ENCODE measurements at places on chromosomes 7 and 10.

DNA sequence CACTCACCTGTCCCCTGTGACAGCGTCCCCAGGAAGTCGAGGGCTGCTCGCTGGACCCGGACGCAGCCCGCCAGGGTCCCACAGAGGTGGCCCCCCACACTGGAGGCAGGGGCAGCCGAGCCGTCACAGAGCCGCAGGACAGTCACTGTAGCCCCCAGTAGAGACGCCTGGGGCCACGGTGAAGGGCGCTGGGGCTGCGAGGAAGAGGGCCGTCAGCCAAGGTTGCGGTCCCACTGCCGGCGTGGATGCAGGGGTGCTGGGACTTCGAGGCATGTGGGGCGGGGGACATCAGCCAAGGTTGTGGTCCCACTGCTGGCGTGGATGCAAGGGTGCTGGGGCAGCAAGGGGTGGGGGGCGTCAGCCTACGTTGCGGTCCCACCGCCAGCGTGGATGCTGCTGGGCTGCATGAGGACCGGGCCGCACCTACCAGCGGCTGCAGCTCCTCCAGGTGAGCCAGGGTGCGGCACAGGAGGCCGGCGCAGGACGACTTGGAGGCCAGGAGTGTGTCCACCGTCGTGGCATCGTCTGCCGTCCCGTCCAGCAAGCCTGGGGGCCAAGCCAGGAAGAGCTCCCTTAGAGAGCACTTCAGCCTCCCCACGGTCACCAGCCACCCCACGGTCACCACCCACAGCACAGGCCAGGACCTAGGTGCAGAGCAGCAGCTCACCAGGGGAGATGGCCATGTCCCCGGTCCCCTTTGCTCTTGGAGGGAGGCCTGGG is 13.9 kb downstream of the BRAT1 start:
- DNase-seq = no peak

GRCh38 chr7:98315318-98315993 is 34.0 kb downstream of the BRI3 start:
- DNase-seq = no peak

- DNase-seq = no peak
Measured at GRCh38 chr7:44711528-44711927, 37.1 kb upstream of the ZMIZ2 start.

GRCh38 chr7:148153616-148154284 is 436.8 kb upstream of the C7orf33 start:
- DNase-seq = peak; percentile 2

- DNase-seq = no peak
Measured at GRCh38 chr7:149297034-149297755, 35.2 kb downstream of the ZNF783 start.
